ENCODE measurements at places on chromosomes 4 and X. TPM values are rescaled to one million over a fixed set of nuclear protein-coding genes. Genes with fewer than 3 reads are reported as not detected.

The SERPINA7 gene
- total RNA-seq, result not detected

The PAGE2B gene
- total RNA-seq, result 0.99 TPM

The SMR3B gene
- not detected for total RNA-seq

The ADAM29 gene
- not detected for total RNA-seq

The SSX4 gene
- not detected for total RNA-seq

The NAT8L gene
- total RNA-seq, result not detected

The STOX2 gene
- not detected for total RNA-seq

DNA sequence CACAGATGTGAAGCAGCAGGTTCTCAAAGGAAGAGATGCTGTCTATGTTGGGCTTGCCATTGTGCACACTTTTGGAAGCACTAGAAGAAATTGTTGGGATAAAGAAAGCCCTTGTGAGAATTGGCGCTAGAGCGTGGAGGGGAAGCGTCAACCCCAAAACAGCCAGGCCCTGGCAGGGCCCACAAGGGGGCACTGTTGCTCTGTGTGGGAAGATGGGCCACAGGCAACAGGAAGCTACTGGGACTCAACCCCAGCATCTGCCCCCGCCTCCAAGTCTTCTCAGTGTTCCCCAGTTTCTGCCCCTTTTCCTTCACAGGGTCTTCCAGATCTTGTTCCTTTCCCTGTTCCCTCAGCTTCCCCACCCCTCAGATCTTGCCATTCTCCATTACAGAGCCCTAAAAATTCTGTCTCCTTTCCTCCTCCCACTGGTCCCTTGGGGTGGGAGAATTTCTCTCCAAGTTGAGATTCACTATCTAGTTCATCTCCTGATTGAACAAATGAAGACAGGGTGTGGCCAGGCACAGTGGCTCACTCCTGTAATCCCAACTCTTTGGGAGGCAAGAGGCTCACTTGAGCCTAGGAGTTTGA lies 85.5 kb downstream of the STARD8 start:
- H3K36me3 ChIP-seq, result no peaks in the 10 kb centered on the region
- H3K4me1 ChIP-seq, result no peaks in the 10 kb centered on the region
- H3K27me3 ChIP-seq, result peaks cover 6% of the 10 kb centered on the region
- no peak overlapping the region for H3K27ac ChIP-seq
- DNase-seq, result peak; percentile 43

DNA sequence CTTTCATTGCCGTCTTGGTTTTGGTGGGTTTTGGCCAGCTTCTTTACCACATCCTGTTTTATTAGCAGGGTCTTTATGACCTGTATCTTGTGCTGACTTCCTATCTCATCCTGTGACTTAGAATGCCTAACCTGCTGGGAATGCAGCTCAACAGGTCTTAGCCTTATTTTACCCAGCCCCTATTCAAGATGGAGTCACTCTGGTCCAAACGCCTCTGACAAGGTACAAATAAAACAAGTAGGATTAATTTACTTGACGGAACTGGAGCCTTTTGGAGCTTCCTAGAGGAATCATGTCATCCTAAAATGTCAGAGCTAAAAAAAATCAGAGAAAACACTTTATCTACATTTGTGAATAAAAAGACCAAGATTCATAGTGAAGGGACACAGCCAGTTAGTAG lies 66.2 kb upstream of the ATXN3L start:
- H3K27me3 ChIP-seq, result no peaks in the 10 kb centered on the region
- no peaks in the 10 kb centered on the region for H3K36me3 ChIP-seq
- no peak for DNase-seq
- no peak overlapping the region for H3K27ac ChIP-seq

GRCh38 chrX:10015723-10016518 lies 48.8 kb downstream of the CLDN34 start:
- H3K4me1 ChIP-seq, result peaks cover 39% of the 10 kb centered on the region
- H3K27me3 ChIP-seq, result no peaks in the 10 kb centered on the region
- no peaks in the 10 kb centered on the region for H3K36me3 ChIP-seq
- H3K4me3 ChIP-seq, result peak overlapping the region; percentile 48
- peak; percentile 1 for DNase-seq
- H3K27ac ChIP-seq, result no peak overlapping the region

GRCh38 chr4:129905256-129905655 lies 809.3 kb downstream of the C4orf33 start:
- no peak overlapping the region for H3K27ac ChIP-seq
- no peaks in the 10 kb centered on the region for H3K27me3 ChIP-seq
- DNase-seq, result no peak
- H3K36me3 ChIP-seq, result no peaks in the 10 kb centered on the region
- H3K4me3 ChIP-seq, result no peak overlapping the region

DNA sequence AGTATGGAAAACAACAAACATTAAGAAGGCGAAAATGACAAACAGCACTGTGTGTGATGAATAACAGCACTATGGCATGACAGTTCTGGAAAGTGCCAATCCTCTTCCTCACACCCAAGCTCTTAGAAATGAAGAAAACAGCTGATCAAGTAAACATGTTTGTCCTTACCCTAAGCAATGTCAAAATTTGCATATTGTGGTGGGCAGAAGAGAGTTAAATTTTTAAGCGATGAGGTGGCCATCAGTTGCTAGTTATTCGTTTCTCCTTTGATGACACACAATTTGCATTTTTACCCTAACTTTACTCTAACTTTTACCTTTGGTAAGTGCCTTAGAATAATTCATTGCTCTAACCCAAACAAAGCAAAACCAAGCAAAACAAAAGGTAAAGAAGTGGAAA lies 8.8 kb downstream of the PROM1 start:
- no peaks in the 10 kb centered on the region for H3K4me1 ChIP-seq
- no peak overlapping the region for H3K4me3 ChIP-seq
- no peak for DNase-seq
- H3K36me3 ChIP-seq, result no peaks in the 10 kb centered on the region
- H3K27me3 ChIP-seq, result peaks cover 25% of the 10 kb centered on the region

DNA sequence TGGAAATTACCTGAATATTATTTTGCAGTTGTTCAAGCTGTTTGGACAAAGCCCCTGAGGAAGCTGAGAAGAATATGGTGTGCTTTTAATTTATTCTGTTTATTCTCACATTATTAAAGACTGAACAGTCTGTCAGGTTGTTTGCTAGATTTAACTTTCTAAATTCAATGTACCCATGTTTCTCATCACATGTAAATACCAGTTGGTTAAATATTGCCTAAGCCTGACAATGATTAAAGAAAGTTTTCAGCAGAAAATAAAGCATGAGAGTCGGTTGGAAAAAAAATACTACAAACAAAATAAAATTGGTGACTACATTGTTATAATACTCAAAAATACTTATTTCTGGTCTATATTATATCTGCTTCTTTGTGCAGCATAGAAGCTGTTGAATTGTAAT lies 1974.7 kb downstream of the ARAP2 start:
- DNase-seq, result no peak
- H3K27me3 ChIP-seq, result no peaks in the 10 kb centered on the region
- no peaks in the 10 kb centered on the region for H3K36me3 ChIP-seq
- H3K4me3 ChIP-seq, result no peak overlapping the region
- no peaks in the 10 kb centered on the region for H3K4me1 ChIP-seq
- no peak overlapping the region for H3K27ac ChIP-seq

- H3K4me3 ChIP-seq, result no peak overlapping the region
- no peak overlapping the region for H3K27ac ChIP-seq
- H3K36me3 ChIP-seq, result no peaks in the 10 kb centered on the region
- DNase-seq, result no peak
These were observed 5.1 kb upstream of the TASL start for GRCh38 chrX:30582664-30583063.

DNA sequence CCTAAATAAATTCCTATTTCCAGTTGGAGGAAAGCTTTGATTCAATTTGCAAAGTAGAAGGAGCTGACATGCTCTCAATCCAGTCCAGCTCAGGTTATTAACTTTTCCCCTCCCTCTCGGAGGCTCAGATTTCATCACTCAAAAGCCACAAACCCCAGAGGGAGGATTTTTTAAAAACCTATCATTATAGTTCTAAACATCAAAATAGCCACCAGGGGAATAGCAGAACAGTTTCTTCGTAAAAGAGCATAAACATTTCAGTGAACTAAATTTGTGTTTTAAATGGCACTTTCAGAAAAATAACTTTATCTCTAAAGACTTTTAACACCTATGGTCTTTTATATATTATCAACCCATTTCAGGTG lies 8.8 kb downstream of the GPRIN3 start:
- peak overlapping the region; percentile 58 for H3K4me3 ChIP-seq
- no peaks in the 10 kb centered on the region for H3K27me3 ChIP-seq
- H3K27ac ChIP-seq, result peak overlapping the region; percentile 74
- peaks cover 43% of the 10 kb centered on the region for H3K4me1 ChIP-seq

- DNase-seq, result no peak
- peaks cover 35% of the 10 kb centered on the region for H3K4me1 ChIP-seq
These were observed 828 bp downstream of the TSPYL2 start for GRCh38 chrX:53082773-53083616.

DNA sequence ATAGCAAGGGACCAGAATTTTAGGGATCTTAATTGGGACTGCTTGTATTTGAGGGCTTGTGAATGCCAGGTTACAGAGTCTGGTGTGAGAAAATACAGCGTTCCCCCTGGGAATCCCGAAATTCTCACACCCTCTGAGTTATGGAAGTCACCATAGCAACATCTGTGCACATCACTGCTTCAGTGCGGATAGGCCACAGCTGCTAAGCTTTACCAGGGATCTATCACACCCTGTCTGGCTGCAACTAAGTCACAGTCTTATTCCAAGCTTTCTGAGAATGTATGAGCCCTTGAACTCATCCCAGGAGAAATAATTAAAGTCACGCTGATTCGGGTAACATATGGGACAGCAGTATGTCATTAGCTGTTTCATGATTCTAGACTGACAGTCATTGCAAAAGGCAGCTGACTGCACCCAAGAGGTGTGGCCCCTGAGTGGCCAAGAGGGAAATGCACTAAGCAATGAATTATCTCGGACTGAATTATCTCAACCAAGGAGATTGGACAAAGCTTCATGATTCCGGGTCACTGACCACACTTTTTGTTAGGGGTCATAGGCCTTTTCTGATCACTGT lies 46.7 kb upstream of the BTC start:
- H3K36me3 ChIP-seq, result no peaks in the 10 kb centered on the region
- DNase-seq, result no peak
- no peak overlapping the region for H3K27ac ChIP-seq
- H3K27me3 ChIP-seq, result no peaks in the 10 kb centered on the region

DNA sequence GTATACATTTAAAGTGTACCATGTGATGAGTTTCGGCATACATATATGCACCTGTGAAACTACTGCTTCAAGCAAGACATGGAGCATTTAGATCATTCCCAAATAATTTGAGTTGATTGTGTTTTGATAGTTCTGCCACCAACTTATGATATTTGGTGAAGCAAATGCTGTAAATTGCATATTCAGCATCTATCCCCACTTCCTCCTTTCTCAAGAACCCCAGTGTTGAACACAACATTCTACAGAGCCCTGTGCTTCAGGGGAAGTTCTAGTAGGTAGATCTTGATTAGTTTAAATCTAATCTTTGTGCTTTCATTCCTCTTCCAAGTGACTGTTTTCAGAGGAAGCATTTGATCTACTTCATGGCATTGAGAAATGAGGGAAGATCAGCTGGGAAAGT lies 5.4 kb upstream of the SHROOM3 start:
- H3K4me1 ChIP-seq, result peaks cover 3% of the 10 kb centered on the region
- no peaks in the 10 kb centered on the region for H3K27me3 ChIP-seq
- no peak overlapping the region for H3K27ac ChIP-seq

GRCh38 chr4:182600856-182601255 lies 316.3 kb downstream of the DCTD start:
- no peak for DNase-seq
- no peaks in the 10 kb centered on the region for H3K4me1 ChIP-seq
- H3K27ac ChIP-seq, result no peak overlapping the region
- no peaks in the 10 kb centered on the region for H3K27me3 ChIP-seq
- H3K4me3 ChIP-seq, result no peak overlapping the region
- H3K36me3 ChIP-seq, result no peaks in the 10 kb centered on the region

DNA sequence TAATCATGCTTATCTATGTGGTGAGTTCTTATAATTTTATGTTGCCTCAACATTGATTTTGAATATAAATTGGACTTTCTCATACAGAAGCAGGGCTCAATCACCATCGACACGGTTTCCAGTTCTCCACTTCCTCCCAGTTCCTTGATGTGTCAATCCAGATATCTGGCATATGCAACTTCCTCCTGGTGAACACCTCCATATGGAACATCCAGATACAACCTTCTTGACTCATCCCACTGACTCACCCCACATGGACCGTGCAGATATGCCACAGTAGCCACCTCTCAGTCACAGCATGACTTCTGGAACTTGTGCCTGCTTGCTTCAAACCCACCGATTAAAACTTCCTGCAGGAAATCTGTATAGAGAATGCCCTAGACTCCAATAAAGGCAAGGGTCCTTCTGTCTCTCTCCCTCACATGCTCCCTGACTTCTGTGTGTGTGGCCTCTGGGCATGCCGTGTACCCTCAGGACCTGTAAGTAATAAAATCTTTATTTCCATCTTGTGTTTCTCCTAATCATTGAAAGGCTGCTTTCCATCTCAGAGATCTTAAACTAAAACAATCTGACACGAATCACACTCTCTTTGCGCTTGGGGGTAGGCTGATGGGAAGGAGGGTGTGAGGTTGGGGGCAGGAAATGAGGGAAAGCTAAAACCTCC lies 67.0 kb downstream of the HTRA3 start:
- DNase-seq, result no peak
- no peaks in the 10 kb centered on the region for H3K4me1 ChIP-seq
- no peaks in the 10 kb centered on the region for H3K36me3 ChIP-seq
- no peak overlapping the region for H3K4me3 ChIP-seq
- no peaks in the 10 kb centered on the region for H3K27me3 ChIP-seq

DNA sequence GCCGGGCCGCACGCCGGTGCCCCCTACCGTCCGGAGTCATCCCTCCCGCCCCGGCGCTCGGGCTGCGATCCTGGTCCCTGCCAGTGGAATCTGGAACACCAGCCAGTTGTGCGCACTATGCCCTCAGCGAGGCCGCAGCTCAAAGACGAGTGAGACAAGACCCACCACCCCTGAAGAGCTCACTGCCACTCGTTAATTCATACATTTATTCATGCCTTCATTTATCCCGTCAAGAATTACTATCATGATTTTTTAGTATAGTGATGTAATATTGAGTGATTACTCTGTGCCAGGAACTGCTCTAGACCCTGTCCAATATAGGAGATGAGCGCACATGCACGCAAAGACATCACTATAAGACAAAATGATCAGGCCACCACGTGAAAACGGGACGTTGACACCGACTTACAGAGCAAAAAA lies 247 bp upstream of the PPA2 start:
- peaks cover 20% of the 10 kb centered on the region for H3K4me1 ChIP-seq
- no peak for DNase-seq
- H3K27me3 ChIP-seq, result no peaks in the 10 kb centered on the region
- H3K4me3 ChIP-seq, result peak overlapping the region; percentile 92
- H3K27ac ChIP-seq, result no peak overlapping the region
- no peaks in the 10 kb centered on the region for H3K36me3 ChIP-seq

GRCh38 chrX:43656005-43656494 lies at the start of gene MAOA:
Gene MAOA (plus strand): TSS chrX:43656299. CDS start chrX:43656342, 43 bp downstream.
- peaks cover 17% of the 10 kb centered on the region for H3K4me1 ChIP-seq
- H3K27ac ChIP-seq, result no peak within 1 kb of the TSS
- H3K4me3 ChIP-seq, result peak within 1 kb of the TSS; percentile 71
- no peaks in the 10 kb centered on the region for H3K36me3 ChIP-seq
- peaks cover 5% of the 10 kb centered on the region for H3K27me3 ChIP-seq

- DNase-seq, result no peak
- no peaks in the 10 kb centered on the region for H3K36me3 ChIP-seq
- no peaks in the 10 kb centered on the region for H3K4me1 ChIP-seq
These were observed 252.5 kb upstream of the CASK start for GRCh38 chrX:42175843-42176242.

Measured in CD4-positive, alpha-beta T cell (primary cell).